ENCODE measurements at places on chromosomes 6 and 20.

DNA sequence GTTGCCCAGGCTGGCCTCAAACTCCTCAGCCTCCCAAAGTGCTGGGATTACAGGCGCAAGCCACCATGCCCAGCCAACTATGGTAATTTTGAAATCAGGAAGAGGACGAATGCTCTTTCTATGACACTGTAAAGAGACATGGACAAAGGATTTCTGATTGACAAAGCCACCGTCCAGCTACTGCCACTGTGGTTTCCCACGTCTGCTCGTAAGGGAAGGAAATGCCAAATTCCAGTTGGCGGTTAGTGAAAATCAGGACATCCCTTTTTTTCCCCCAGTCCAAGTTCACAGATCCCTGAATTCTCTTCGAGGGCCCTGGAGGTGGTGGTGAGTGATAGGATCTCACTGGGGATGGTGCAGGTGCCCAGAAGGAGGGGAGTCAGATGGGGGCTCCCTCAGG, 31.2 kb downstream of the SNAI1 start:
- no peak for DNase-seq

- no peak for DNase-seq
These were observed 246.7 kb downstream of the TAF4 start for GRCh38 chr20:61818746-61819573.

GRCh38 chr20:30489614-30490003, 767.9 kb upstream of the DEFB115 start:
- DNase-seq, result no peak

GRCh38 chr20:55561259-55561658, 444.1 kb downstream of the CBLN4 start:
- DNase-seq, result no peak

DNA sequence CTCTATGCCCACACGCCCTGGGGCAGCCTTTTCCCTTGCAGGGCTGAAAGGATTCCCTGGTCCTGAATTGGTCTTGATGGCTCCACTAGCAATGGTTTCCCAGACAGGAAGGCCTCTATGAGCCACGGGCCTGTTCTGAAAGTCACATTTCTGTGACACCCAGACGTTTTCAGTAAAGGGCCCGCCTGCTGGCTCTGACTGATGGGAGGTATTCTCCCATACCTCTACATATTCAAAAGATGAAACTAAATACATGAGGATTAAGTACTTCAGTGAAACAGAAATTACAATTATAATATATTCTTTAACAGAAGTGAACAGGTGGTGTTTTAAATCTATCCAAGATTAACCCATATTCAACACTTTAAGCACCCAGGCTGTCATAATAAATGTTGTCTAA, 629.8 kb downstream of the CDH26 start:
- DNase-seq, result no peak

DNA sequence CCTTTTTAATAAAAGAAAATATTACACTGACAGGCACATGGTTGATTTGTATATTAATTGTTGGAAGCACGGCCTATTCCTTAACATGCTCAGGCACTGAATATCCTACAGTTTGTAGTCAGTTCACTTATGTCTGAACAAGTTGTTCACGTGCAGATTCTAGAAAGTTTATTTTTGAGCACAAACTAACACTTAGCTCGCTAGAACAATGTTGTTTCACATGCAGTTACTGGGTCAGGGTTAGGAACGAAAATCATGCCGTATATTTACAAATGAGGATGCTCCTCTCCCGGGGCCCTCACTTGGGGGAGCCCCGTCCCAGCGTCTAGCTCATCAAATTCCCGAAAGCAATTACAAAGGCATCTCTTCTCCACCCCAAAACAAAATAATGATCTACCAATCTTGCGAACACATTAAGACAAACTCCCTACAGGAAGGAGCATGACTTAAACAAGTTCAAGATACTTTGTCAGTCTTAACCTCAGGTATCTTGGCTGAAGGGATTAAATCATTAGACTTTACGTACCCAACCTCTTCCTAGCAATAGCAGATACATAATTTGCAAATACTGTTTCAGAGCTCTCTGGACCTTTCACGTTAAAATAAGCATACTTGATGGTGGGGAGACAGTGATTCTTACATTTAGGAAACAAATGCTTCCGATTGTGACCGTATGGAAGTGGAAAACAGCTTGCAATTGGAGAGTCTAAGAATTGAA, 1.5 kb downstream of the MAP7 start:
- no peak for DNase-seq

DNA sequence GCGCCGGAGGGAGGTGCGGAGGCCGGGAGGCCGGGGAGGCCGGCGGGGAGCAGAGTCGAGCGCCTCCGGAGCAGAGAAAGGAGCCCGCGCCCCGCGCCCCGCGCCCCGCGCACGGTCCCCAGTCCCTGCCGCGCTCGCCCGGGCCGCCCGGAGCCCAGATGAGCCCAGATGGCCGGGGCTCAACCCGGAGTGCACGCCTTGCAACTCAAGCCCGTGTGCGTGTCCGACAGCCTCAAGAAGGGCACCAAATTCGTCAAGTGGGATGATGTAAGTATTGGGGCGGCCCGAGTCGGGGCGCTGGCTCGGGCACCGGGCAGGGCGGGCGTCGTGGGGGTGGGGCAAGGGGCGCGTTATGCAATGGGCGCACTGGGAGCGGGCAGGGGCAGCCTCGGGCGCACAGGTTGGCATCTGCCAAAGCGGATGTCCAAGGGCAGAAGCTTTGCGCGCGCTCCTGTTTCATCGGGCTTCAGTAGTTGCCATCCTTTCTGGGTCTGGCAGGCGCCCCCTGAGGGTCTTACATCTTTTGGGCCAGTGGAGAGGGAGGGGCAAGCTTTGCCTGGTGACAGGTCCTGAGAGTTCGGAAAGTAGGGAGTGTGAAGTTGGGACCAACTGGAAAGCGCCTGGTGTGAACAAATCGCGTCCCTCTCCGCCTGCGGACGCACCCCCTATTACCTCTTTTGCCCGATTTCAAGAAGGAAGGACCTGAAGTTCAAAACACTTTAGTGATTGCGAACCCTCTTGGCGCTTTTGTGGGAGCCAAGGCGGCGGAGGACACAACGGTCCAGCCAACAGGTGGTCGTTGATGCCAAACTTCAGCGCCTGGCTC, 631 bp downstream of the PLCB1 start:
- DNase-seq, result no peak

DNA sequence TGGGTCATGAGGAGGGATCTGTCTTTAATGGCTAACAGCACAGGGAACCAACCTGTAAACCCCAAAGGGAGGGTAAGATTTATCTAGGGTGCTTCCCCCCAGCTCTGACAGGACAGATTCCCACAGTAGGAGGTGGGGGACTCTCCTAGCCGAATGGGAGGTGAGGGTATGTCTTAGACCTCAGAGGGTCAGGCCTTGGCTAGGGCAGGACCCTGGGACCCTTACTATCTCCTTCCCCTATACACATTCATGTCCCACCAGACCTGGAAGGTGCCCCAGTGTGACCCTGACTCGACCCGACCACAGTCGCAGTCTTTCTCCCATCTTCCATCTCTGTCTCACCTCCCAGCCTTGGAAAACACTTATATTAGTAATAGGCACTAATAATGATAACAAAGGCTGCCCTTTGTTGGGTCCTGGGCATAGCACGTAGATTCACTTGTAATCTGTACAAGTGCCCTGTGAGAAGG, 36.8 kb downstream of the VEGFA start:
- no peak for DNase-seq

GRCh38 chr6:122184401-122184827, 215.0 kb upstream of the HSF2 start:
- DNase-seq, result no peak

DNA sequence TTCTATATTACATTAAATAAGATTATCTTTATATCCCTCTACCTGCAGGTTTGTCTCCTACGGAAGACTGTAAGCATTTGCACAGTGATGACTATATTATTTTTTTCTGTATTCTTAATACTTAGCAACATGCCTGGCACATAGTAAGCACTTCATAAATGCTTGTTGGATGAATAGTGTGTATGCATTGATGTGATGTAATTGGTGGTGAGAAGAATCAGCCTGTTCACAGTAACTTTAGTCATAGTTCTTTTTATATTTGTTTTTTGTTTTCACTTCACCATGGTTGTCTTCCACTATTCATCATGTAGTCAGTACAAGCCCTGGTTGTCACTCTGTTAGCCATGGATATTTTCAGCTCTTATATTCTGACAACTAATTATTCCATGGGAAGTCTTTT, 184.0 kb upstream of the FLRT3 start:
- no peak for DNase-seq

GRCh38 chr6:75588948-75589347, 12.7 kb upstream of the SENP6 start:
- no peak for DNase-seq

DNA sequence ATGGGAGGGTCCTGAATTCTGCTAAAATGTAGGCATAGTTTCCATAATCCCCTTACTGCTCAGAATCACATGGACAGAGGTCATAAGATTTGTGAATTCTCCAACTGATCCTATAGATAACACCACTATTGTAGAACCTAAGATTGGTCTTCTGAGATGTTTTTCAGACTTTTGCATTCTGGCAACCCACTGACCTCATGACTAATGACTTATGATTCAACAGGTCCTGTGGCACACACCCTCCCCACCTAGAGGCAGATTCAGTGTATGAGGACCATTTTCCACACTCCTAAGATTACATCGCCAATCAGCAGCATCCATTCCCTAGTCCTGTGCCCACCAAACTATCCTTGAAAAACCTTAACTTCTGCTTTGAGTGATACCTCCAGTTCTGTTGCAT, 207.2 kb downstream of the BTBD9 start:
- no peak for DNase-seq

DNA sequence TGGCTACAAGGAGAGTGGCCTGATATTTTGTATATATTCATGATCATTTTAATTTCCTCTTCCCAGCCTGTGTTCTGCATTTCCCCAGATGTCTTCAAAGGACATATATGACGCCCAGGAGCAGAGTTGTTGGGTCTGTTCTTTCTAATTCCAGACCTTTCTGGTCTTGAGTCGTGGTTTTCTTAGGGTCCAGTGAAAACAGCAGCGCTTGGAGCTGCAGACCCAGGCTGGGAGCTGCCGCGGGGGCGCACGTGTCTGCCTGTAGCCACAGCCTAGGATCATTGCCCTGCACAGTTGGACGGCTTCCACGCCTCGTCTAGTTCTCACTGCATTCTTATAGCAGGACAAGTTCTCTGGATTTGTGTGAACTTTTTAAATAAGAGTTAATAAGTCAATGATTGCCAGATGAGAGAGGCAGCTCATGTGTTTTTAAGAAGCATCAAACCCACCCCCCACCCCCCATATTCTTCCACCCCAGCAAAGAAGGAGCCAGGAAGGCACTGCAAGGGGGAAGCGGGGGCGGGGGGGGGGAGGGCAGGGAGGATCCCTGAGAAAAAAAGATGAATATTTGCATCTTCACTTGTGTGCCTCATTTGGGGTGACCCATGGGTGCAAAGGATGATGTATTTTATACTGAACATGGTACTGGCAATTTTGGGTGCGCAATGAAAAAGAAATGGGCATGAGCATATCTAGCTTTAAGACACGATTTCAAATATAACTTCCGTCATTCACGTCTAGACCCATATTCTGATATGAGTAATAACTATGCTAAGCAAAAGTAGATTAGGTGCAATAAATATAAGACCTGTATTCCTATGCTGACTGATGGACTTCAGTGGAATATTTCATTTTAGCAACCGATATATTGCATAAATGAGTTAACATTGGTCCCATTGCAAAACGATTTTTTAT, 160.0 kb downstream of the TBXT start:
- DNase-seq, result no peak

DNA sequence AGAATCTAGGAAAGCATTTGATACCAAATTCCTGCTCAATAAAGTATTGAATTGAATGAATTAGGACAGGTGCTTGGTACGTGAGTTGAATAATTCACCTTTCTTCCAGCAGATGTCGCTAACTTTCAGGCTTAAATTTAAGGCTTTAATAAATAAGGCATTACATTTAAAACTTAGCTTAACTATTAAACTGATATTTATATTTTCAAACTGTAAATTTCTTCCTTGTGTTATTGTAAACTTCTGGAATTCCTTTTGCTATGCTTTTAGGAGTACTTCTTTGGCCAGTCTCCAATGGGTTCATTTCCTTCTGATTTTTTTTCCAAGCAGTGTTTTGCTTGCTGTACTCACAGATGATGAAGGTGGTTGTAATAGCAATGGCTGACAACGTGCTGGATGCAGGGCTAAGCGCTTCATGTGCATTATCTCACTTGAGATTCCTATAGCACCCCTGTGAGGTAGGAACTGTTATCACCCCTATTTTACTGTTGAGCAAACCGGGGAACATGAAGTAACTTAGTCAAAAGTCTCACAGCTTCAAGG, 71.3 kb upstream of the SLC2A12 start:
- peak; percentile 65 for DNase-seq

- no peak for DNase-seq
These were observed 25.4 kb downstream of the SLC17A9 start for GRCh38 chr20:62977613-62978560.

DNA sequence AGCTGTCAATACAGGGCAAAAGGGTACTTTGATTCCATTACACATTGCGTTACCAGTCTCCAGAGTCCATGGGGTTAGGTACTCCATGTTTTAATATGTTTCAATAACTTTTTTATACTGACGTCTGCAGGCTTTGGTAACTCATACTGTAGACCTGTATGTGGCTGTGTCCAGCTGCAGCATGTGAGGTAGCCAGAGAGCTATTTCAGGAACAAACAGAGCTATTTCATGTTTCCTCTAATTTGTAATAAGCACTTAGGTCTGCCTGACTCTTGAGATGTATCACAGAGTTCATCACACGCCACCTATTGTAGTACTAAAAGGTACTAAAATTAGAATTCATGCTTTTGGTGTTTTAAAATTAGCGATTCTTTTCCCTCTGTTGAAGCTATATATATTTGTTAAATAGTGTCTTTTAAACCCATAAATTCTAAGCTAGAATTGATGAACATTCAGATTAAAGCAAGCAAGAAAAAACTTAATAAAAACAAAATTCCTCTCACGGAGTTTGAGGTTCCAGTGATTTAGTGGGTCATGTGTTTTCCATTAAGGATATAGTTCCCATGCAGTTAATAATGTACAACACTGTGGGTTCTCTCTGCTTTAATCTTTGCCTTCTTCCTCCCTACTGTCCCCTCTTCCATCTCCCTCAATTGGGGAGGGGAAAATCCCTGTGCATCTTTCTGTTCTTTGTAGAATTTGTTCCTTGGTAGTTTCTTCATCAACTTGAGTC, 37.0 kb downstream of the FOXO3 start:
- no peak for DNase-seq

DNA sequence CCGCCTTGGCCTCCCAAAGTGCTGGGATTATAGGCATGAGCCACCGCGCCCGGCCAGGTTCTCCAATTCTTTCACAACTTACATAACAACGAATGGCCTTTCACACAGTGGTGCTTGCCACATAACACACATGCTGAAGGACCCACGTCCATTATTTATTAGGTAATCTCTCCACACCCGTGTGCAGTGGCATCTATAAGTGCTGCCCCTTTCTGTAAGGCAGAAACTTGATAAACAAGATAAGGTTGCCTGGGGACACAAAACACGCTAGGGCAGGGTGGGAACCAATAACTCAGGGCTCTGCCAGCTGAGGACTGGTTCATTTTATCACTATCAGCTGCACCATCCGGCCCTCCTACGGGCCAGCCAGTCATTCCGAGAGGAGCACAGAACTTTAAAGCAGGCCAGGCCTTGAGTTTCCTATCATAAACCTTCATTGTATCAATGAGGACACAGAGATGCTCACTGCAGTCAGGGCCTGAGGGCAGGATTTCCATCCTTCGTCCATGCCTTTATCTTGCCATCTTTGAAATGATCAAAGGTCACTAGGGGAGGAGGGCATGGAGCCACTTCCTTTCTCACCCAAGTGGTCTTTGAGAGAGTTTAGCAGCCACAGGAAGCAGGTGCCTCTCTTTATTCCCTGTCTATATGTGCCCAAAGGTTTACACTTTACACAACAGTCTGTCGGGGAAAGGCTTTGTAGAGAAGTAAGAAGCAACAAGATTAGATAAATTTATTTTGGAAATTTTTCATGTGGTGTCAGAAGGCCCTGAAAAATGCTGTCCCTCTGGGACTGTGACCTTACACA, 37.6 kb downstream of the GPLD1 start:
- DNase-seq, result no peak

Data from Panc1 (cell line).